ENCODE measurements at places on chromosomes 6 and 20. TPM values are rescaled to one million over a fixed set of nuclear protein-coding genes. Genes with fewer than 3 reads are reported as not detected.

The PRSS16 gene
- 0.67 TPM for total RNA-seq

The DLL1 gene
- 15.4 TPM for total RNA-seq

The ANKRD66 gene
- total RNA-seq, result not detected

The ATXN1 gene
- total RNA-seq, result 70.0 TPM

The PDRG1 gene
- 18.5 TPM for total RNA-seq

DNA sequence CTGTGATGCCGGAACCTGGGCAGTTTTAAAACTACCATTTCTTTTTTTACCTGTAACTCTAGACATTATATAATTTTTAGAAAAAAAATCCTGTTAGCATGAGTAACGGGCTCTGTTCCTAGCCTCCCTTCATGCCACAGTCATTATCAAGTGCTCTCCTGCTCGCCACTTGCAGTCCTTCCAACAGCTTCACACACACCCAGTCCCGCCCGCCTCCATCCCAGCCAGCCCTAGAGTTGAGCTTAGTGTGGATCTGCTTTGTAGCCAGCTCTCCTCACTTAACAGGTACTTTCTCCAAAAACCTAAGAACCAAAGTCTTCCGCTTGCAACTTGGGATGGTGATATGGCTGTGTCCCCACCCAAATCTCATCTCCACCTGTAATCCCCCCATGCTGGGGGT, 51.5 kb downstream of the EZR start:
- DNase-seq, result no peak

- DNase-seq, result no peak
These were observed 312 bp downstream of the TXNDC5 start for GRCh38 chr6:7910298-7910653.

- DNase-seq, result no peak
These were observed 17.3 kb downstream of the GABRR2 start for GRCh38 chr6:89297695-89298351.

DNA sequence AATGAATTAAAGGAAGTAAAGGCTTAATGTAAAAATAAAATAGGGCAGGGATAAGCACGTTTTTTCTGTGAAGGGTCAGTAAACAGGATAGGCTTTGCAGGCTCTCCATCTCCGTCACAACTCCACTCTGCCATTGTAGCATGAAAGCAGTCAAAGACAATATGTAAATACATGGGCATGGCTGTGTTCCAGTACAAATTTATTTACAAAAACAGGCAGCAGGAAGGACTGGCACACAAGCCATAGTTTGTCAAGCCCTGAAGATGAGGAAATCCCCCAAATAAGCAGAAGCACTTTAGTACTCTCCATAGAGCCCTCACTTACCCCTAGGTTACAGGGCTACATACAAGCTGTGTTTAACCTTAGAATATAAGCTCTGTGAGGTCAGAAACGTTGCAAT, 8.9 kb upstream of the FBXO9 start:
- DNase-seq, result no peak

DNA sequence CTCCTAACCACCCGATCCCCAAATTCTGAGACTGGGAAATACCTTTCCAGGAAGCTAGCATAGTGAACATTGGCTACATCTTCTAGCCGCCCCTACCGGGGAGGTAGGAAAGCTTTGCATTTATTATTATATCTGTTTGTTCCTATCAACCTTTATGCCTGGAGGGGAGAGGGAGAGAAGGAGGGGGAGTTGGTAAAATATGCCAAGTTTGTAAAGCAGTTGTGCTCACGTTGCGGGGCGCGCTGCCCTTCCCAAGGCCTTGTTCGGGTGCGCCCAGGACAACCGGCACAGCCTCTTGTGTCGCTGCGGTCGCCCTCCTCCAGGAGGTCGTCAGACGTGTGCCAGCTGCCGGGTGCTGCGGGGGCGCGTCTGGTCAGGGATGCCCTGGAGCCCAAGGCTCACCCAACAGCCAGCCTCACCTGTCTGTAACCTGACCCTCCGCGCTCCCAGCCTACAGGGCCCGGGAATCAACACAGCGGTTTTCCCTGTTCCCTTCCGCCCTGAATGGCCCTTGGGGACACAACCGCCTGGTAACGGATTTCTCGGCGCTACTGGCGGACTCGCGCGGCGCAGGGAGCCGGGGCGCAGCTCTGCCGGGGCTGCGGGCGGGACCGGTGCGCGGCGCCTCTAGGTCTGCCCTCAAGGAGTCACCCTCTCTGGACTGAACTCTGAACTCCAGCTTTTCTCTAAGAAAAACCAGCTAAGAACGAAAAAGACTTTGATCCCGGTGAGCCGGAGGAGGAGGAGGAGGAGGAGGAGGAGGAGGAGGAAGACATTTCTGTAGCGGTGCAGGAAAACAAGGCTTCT, 1.1 kb upstream of the OVOL2 start:
- DNase-seq, result no peak

DNA sequence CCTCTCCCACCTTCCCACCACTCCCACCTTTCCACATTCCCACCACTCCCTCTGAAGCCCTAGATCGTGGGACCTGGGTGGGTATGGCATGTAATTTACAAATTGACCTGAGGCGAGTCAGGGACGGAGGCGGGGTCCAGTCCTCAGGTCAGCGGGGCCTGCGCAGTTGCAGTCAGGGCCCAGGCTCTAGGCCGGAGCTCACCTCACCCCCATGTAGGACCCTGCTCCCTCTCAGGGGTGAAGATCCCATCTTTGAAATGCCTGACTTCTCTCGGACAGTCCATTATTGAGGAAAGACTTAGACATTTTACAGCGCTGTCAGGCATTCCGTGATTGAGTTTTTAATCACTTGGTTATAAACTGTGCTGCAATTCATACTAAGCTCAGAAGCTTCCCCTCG, 10.5 kb downstream of the THBS2 start:
- no peak for DNase-seq

DNA sequence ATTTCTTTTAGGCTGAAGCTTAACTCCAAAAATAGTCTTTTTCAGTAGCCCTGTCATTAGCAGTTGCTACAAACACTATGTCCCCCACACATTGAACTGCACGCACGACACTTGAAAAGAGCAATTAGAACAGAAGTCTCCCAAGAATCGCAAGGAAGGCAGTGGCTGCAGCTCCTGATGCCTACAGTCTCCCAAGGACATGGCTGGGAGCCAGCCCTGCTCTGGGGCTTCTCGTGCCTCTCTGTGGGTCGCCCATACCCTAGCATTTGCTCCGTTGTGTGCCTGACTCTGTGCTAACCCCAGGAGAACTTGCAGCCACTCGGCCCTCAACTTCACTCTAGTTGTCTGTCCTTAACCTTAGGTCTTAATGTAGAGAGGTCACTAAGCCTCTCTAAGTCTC, 454.2 kb downstream of the PTPRT start:
- DNase-seq, result no peak

DNA sequence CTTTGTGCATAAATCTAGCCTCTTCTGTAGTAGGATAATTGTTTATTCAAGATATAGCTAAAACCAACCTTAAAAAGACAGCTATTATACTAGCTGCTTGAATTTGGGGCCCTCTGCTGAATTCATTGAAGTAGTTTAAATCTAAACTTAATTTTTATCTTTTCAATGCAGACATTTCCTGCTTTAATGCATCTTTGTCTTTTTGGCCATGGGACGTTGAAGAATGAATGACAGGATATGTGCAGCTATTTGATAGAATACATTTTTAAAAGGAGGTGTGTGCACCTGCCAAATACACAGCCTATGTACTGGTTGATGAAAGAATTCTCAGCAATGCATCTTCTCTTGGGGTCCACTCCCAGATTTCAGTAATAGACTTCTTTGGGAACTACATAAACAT, 524.9 kb downstream of the PHF3 start:
- DNase-seq, result no peak

- no peak for DNase-seq
These were observed 151.4 kb upstream of the PRDM1 start for GRCh38 chr6:105934708-105935107.

DNA sequence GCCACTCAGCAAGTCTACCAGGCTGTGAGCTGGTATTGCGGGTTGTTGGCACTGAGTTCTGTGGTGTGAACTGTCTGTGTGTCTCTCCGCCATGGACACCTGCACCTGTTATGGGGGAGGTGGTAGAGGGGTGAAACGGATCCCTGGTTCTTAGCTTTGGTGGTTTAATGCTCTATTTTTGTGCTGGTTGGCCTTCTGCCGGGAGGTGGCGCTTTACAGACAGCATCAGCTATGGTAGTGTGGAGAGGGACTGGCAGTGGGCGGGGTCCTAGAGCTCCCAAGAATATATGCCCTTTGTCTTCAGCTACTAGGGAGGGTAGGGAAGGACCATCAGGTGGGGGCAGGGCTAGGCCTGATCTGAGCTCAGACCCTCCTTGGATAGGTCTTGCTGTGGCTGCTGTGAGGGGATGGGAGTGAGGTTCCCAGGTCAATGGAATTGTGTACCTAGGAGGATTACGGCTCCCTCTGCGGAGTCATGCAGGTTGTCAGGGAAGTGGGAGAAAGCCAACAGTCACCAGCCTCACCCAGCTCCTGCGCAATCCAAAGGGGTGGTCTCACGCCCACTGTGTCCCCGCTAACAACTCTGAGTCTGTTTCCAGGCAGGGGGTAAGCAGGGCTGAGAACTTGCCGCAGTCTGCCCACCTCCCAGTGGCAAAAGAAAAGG, 154.3 kb downstream of the CCDC170 start:
- no peak for DNase-seq

DNA sequence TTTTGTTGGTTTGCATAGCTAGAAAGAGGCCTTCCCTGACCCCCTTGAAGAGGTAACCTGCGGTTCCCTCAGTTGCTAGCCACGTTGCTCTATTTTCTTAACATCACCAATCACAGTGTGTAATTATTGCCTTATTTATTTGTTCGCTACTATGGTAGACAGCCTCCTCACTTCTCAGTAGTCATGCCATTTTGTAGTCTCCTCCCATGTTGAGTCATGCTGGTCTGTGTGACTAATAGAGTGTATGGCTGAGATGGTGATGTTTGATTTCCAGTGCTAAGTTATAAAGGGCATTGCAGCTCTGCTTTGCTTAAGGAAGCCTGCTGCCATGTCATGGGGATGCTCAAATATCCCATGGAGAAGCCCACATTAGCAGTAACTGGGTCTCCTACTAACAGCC, 236.6 kb upstream of the CHD6 start:
- DNase-seq, result no peak

DNA sequence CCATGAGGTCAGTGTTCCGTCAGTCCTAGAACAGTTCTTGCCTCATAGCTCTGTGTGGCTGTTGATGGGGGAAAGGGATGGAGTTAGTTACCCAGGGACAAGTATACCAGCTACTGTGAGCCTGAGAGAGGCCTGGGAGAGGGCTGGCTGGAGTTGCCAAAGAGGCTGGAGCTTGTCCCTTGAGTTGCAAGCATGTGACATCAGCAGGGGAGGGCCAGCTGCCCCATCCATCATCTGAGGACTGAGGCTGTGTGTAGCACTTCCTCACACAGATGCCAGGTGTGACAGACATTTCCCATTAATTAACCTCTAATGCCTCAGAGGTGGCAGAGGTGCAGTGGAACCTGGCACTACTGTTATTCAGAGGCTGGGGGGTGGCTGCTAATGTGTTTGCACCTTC, 131.6 kb downstream of the PHACTR3 start:
- no peak for DNase-seq

DNA sequence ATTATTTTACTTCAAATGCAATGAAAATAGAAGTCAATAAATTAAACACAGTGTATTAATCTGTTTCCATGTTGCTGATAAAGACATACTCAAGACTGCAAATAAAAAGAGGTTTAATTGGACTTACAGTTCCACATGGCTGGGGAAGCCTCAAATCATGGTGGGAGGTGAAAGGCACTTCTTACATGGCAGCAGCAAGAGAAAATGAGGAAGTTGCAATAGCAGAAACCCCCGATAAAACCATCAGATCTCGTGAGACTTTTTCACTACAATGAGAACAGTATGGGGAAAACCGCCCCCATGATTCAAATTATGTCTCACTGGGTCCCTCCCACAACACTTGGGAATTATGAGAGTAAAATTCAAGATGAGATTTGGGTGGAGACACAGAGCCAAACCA, 82.2 kb downstream of the GPR63 start:
- DNase-seq, result no peak

Measured in sciatic nerve (tissue), 2 donors.